ENCODE measurements at places on chromosomes 13 and 19.

DNA sequence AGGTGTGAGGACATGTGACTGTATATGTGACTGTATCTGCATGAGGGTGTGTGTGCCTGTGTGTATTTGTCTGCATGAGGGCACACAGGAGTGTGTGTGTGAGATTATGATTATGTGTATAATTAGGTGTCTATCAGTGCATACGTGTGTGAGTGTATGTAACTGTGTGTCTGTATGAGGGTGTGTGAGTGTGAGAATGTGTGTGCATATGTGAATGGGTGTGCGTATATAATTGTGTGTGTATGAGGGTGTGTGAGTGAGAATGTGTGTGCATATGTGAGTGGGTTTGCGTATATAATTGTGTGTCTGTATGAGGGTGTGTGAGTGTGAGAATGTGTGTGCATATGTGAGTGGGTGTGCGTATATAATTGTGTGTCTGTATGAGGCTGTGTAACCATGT is 3.0 kb upstream of the ACSBG2 start:
- no peak for DNase-seq

DNA sequence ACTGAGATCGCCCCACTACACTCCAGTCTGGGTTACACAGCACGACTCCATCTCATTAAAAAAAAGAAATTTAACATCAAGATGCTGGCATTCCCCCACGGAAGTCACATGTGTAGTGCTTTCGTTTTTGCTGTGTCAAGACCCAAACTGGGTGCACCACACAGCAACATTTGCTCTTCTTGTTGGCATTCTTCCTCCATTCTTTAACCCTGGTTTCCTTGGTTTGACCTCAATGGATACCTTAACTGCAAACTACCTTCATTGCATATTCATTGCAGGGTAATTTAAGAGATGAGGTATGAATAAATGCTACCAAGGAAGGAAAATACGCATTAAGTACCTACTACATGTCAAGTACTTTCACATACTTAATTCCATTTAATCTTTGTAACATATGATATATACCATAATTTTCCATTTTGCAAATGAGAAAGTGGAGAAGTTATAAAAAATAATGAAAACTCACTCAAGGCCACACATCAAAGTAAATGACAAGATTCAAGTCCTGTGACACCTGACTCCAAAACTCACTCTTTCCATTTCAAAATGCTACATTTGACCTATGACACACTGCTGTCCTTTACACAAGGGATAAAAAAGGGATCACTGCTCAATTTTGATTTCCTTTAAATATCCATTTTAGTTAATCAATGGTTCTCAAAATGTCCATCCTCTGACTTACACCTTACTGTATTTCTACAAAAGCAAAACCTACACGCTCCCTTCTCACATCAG is 59.2 kb downstream of the STK24 start:
- no peak for DNase-seq

DNA sequence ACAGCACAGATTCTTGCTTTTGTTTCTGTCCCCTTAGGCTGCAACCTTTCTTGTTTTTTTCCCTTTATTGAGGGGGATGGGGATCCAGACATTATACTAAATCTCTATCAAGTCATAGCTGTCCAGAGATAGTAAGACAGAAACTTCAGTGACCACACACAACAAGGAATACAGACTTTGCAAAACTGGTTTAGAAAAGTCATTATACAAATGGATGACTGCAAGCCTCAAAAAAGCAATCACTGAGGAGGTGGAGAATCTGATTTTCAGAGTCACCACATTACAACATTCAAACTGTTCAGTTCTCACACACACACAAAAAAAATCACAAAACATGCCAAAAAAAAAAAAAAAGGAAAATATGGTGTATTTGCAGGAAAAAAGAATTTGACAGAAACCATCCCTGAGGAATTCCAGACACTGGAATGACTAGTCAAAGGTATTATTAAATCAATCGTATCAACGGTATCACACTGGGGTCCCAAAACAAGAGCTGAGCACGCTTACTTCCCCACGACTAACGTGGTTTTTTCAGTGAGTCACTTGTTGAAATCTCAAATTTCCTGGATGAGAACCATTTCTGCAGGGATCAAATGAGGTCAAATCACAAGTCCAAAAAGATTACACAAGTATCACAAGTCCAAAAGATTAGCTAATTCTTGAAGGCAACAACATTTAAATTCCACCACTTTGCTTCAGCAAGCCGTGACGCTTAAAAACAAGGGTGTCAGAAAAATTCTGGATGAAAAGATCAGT is 41.2 kb downstream of the USP12 start:
- DNase-seq = no peak

GRCh38 chr13:20411638-20412342 is 113.9 kb downstream of the CRYL1 start:
- DNase-seq = no peak

DNA sequence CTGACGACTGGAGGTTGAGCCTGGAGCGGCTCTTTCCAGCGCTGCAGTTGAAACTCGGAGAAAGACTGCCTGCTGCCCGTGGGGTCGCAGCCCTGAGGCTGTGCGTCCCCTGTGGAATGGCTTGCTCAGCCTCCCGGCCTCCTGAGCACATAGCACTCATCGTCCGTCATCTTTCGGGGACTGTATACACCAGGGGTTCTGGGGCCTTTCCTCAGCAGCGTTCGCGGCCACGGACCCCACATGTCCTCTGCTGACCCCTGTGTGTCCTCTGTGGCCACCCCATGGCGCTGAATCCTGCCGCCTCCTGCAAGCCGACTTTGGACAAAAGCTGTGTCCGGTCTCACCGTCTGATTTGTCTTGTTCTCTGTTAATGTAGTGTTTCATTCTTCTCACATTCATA is 20.4 kb downstream of the CUL4A start:
- no peak for DNase-seq

DNA sequence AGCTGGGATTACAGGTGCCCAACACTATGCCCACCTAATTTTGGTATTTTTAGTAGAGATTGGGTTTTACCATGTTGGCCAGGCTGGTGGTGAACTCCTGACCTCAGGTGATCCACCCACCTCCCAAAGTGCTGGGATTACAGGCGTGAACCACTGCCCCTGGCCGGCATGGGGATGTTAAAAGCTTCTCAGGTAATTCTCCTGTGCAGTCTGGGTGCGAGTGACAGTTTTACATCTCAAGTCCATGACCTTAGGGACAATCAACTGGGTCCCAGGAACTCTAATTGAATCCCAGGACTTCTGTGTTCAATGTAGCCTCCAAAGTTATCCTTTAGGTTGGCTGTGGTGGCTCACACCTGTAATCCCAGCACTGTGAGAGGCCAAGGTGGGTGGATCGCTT is 100.1 kb upstream of the TSHZ3 start:
- no peak for DNase-seq

GRCh38 chr19:50460161-50460765 is 16.0 kb upstream of the EMC10 start:
- no peak for DNase-seq

DNA sequence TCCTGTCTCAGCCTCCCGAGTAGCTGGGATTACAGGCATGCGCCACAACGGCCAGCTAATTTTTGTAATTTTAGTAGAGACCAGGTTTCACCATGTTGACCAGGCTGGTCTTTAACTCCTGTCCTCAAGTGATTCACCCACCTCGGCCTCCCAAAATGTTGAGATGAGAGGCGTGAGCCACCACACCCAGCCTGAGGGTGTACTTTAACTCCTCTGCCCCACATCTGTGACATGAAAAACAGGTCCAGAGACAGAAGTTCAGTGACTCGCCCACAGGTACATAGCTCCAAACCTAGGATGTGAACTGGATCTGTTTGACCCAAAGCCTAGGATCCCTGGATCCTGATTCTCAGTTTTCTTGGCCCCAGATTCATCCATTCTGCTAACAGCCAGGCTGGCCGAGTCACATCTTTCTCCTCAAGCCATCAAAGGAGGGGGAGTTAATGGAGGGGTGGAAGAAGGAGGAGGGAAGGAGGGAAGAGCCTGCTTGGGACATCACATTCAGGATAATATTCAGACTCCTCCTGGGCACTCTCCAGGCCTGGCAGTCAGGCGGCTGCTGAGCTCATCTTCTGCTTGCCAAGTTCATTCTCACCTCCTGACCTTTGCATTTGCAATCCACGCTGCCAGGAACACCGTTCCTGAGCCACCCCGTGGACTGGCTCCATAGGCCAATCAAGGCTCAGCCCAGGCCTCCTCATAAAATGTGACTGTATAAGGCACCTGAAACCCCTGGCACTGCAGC is 3.1 kb downstream of the SPC24 start:
- DNase-seq = no peak

GRCh38 chr13:37429976-37430375 is 168.6 kb downstream of the POSTN start:
- DNase-seq = no peak

All from stimulated activated CD4-positive, alpha-beta T cell treated with anti-CD3 and anti-CD28 coated beads, Interleukin-1b, Interleukin-23, amount 100 ng/mL, for 1 hour (primary cell).